ENCODE measurements at places on chromosomes 1 and 21.

DNA sequence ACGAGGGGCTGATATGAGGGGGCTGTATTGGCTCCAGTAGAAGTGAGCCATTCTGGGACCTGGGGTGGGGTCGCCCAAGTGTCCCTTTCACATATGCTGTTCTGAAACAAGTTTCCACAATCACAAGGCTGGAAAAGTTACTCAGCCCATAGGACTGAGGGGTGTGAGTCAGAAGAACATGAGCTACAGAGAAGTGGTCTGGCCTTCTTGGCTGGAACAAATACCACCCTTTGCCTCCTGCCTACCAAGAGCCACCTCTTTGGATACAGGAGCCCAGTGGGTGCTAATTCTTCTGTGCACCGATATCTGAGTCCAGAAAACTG lies 42.4 kb downstream of the MEF2D start:
- no peaks in the 10 kb centered on the region for H3K27me3 ChIP-seq
- peaks cover 4% of the 10 kb centered on the region for H3K36me3 ChIP-seq
- no peak for DNase-seq
- H3K4me1 ChIP-seq: peaks cover 4% of the 10 kb centered on the region

GRCh38 chr1:184036517-184036949 lies 995 bp downstream of the COLGALT2 start:
- H3K27ac ChIP-seq: no peak overlapping the region
- DNase-seq: peak; percentile 28
- H3K36me3 ChIP-seq: no peaks in the 10 kb centered on the region
- H3K4me3 ChIP-seq: peak overlapping the region; percentile 56
- H3K27me3 ChIP-seq: peaks cover 27% of the 10 kb centered on the region

- H3K4me3 ChIP-seq: no peak overlapping the region
- H3K27me3 ChIP-seq: no peaks in the 10 kb centered on the region
- H3K36me3 ChIP-seq: no peaks in the 10 kb centered on the region
- DNase-seq: no peak
- no peak overlapping the region for H3K27ac ChIP-seq
- peaks cover 46% of the 10 kb centered on the region for H3K4me1 ChIP-seq
These were observed 102.1 kb downstream of the XCL2 start for GRCh38 chr1:168441745-168442144.

- no peaks in the 10 kb centered on the region for H3K36me3 ChIP-seq
- DNase-seq: peak; percentile 42
- no peaks in the 10 kb centered on the region for H3K4me1 ChIP-seq
- no peaks in the 10 kb centered on the region for H3K27me3 ChIP-seq
- H3K4me3 ChIP-seq: peak within 1 kb of the TSS; percentile 97
These were observed at the start of gene EVA1C for GRCh38 chr21:32412162-32413014. Gene EVA1C (plus strand): TSS chr21:32412706. CDS start chr21:32412854, 148 bp downstream.

DNA sequence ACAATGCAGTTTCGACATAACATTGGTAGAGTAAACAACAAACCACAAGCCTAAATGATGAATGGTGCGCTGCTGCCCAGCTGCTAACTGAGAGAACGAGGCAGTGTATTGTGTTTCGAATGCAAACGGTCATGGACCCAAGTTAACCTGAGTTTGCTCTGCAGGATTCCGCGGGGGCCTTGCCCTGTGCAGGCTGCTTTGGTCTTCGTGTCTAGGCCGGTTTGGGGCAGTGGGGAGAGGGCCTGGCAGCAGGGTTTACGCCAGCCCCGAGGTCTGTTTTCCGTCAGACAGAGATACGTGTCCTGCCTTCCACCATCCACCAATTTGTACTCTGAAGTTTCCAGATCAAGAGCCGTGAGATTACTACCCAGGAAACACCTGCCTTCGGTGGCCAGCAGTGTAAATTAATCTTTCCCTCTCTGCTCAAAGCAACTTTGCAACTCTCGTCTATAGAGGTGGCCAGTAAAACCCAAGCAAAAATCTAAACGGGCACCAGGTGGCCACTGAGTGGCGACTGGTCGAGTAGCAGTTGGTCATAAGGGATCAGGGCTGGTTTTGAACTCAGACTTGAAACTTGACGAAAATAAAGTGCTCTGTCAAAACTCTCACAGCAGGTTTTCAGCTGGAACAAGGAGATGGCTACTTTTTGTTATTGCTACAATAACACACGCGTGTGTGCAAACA lies 6.3 kb upstream of the PRDM15 start:
- peaks cover 6% of the 10 kb centered on the region for H3K27me3 ChIP-seq
- H3K4me1 ChIP-seq: no peaks in the 10 kb centered on the region
- no peak for DNase-seq
- H3K36me3 ChIP-seq: peaks cover 2% of the 10 kb centered on the region
- no peak overlapping the region for H3K27ac ChIP-seq

DNA sequence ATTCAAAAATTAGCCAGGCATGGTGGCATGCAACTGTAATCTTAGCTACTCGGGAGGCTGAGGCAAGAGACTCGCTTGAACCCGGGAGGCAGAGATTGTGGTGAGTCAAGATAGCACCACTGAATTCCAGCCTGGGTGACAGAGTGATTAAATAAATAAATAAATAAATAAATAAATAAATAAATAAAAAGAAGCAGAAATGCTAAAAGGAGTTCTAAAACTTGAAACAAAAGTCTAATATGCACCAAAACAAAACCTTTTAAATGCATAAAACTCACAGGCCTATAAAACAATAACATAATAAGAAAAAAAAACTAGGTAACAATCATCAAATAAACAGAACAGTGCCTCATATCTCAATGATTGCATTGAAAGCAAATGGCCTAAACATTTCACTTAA lies 1458.9 kb downstream of the AMY1C start:
- no peaks in the 10 kb centered on the region for H3K36me3 ChIP-seq
- no peak overlapping the region for H3K27ac ChIP-seq
- no peak for DNase-seq
- no peaks in the 10 kb centered on the region for H3K4me1 ChIP-seq

DNA sequence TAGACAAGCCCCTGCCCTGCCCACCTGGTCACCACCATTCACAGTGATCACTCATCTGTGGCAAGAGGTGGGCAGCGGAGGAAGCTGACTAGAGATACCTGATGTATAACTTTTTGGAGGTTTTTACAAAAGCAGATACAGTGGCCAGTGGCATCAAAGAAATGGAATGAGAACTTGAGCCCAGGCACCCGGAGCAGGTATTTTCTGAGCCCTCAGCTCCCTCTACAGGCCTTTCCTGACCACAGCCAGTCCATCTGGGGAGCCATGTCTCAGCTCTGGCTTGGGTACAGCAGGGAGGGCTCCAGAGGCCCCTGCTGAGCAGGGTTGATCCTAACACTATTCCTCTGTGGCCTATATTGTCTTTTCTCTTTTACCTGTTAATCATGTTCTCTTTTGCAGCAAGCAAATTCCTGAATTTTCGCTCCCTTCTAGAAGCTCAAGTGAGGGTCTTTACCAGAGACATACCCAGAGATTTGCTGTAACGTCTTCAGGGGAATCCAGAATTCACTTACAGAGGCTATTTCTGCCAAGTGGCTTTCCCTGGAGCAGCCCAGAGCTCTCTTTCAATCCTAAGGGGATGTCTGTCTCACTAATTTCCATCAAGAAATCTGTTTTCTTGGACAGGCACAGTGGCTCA lies 27.3 kb downstream of the GPR157 start:
- no peak overlapping the region for H3K27ac ChIP-seq
- H3K36me3 ChIP-seq: peaks cover 3% of the 10 kb centered on the region
- H3K4me1 ChIP-seq: no peaks in the 10 kb centered on the region
- H3K27me3 ChIP-seq: no peaks in the 10 kb centered on the region
- H3K4me3 ChIP-seq: no peak overlapping the region

DNA sequence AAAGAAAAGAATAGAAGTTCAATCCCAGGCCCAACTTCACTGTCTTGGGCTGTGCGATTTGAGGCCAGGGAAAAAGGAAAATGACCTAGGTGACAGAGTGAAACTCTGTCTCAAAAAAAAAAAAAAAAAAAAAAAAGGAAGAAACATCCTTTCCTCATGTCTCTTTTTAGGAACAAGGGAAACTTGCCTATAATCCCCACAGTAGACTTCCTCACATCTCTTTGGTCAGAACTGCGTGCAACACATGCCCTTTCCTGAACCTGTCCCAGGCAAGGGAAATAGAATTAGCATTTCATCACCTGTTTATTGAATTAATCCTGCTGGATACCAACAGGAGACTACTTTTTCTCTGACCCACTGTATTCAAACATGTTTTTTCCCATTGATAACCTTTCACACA lies 2.3 kb downstream of the DCST1 start:
- no peak overlapping the region for H3K4me3 ChIP-seq
- no peaks in the 10 kb centered on the region for H3K27me3 ChIP-seq
- no peaks in the 10 kb centered on the region for H3K4me1 ChIP-seq
- H3K36me3 ChIP-seq: no peaks in the 10 kb centered on the region

DNA sequence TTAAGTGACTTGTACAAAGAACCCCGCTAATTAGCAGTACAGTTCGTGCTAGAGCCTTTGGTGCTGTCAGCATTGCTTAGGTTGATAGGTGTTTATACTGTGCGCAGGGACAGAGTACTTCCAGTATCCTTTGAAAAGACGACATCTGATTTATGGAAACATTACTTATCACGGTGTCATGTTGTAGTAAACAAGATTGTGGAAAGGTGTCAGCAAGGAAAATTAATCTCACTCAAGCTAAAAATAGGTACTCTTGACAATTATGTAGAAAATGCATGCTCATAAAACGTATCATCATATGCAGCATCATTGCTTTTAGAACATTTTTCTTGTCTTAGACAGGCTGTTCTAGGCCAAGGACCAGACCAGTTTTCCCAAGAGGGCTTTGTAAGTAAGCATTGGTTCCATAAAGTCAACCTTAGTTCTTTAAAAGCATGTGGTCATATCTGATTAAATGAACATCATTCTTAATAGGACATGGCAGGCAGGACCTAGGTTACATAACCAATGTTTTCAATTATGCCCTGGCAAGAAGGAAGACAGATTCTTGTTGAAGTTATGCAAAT lies 33.0 kb downstream of the SH3BGR start:
- DNase-seq: no peak
- H3K27me3 ChIP-seq: no peaks in the 10 kb centered on the region
- H3K27ac ChIP-seq: no peak overlapping the region

DNA sequence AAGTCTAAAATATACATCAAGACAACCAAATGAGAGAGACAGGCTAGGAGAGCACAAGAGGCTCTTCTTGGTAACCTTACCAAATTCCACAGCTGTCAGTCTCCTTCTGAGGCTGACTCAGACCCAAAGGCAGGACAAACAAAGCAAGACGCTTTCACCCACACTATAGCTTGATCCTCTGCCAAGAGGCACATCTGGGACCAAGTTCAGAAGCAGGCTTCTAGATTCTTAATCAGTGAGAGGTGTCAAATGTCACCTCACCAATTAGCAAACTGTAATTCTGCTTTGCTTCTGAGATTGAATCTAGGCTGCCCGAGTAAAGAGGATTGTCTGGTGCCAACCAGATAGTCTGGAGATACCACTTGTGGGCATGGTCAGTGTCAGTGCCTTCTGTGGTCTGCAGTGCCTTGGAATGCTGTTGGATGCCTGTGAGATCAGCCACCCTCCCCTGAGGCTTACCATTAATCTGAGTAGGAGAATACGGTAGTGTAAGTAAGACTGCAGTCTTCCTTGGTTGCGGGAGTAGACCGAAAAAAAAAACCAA lies 151.0 kb downstream of the FMN2 start:
- no peak overlapping the region for H3K27ac ChIP-seq
- no peak for DNase-seq
- no peaks in the 10 kb centered on the region for H3K4me1 ChIP-seq
- H3K27me3 ChIP-seq: no peaks in the 10 kb centered on the region
- H3K36me3 ChIP-seq: no peaks in the 10 kb centered on the region

DNA sequence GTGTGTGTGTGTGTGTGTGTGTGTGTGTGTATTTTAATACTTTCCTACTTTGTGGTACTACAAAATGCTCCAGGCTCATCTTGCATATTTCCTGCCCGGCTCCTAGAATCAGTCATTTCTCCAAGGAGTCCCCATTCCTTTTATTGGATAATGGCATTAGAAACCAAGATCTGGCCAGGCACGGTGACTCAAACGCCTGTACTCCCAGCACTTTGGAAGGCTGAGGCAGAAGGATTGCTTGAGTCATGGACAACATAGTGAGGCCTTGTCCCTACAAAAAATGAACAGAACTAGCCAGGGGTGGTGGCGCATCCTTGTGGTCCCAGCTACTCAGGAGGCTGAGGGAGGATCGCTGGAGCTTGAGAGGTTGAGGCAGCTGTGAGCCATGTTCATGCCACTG lies 20.3 kb downstream of the EPB41 start:
- peaks cover 42% of the 10 kb centered on the region for H3K4me1 ChIP-seq
- no peak for DNase-seq
- H3K27me3 ChIP-seq: no peaks in the 10 kb centered on the region
- H3K4me3 ChIP-seq: no peak overlapping the region
- no peak overlapping the region for H3K27ac ChIP-seq
